ENCODE measurements at places on chromosomes 1 and 21. TPM values are rescaled to one million over a fixed set of nuclear protein-coding genes. Genes with fewer than 3 reads are reported as not detected.

The TRIM58 gene
- total RNA-seq, result 0.65 TPM

The C1orf53 gene
- not detected for total RNA-seq

The DNM3 gene
- total RNA-seq, result 2.8 TPM

The NEXN gene
- total RNA-seq, result 0.30 TPM

The IL22RA1 gene
- total RNA-seq, result not detected

The DIRAS3 gene
- not detected for total RNA-seq

The OR2L13 gene
- total RNA-seq, result not detected

The TGFBR3 gene
- 17.5 TPM for total RNA-seq

The FBXO44 gene
- total RNA-seq, result 64.5 TPM

The HPCA gene
- 0.45 TPM for total RNA-seq

The FHL3 gene
- 19.3 TPM for total RNA-seq

Data from T-cell (primary cell).